ENCODE measurements at places on chromosomes 1 and 21.

- no peak for DNase-seq
Observed at GRCh38 chr1:112817555-112818373, 102.6 kb upstream of the PPM1J start.

DNA sequence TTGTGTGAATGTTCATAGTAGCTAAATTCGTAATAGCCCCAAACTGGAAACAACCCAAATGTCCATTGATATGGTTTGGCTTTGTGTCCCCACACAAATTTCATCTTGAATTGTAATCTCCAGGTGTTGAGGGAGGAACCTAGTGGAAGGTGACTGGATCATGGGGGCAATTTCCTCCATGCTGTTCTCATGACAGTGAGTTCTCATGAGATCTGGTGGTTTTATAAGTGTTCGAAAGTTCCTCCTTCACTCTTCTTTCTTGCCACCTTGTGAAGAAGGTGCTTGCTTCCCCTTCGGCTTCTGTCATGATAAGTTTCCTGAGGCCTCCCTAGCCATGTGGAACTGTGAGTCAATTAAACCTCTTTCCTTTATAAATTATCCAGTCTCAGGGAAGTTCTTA, 11.3 kb downstream of the UBE2G2 start:
- no peak for DNase-seq

GRCh38 chr1:45306319-45306718, 20.4 kb upstream of the HPDL start:
- DNase-seq, result no peak

DNA sequence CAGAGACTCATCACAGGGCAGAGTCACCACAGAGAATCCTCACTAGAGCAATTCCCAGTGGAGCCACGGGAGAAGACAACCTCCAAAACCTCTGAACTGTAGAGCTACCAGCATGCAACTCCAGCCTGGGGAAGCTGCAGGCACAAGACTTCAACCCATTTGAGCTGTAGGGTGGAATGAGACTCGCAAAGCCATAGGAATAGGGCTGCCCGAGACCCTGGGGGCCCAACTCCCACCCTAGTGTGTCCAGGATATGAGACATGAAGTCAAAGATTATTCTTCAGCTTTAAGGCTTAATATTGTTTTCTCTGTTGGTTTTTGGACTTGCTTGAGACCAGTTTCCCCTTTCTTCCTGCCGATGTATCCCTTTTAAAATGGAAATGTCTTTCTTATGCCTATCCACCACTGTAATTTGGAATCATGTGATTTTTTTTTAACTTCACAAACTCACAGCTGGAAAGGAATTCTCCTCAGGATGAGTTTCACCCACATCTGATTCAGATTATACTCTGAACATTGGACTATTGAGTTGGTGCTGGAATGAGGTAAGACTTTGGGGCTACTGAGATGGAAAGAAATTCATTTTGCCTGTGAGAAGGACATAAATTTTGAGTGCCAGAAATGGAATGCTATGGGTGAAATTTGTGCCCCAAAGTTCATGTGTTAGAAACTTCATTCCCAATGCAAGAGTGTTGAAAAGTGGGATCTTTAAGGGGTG, 59.6 kb upstream of the ST6GALNAC5 start:
- DNase-seq, result no peak

DNA sequence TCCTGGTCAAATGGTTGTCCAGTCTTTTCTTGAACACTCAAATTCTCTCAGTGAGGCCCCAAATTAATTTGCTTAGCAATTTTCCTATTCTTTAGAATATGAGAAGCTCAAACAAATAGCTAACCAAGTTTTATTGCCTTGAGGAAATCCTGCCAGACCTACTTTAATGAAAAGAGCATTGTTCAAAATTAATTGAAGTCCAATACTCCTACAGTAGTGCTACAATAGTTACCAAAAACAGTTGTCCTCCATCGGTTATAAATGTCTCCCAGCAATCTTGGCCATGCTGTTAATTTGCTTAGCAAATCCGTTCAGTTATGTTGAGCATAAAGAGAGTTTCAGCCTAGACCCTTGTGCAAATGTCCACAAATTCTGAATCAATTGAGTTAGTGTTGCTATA, 112.9 kb downstream of the MAB21L3 start:
- no peak for DNase-seq

- DNase-seq, result no peak
Observed at GRCh38 chr1:167548059-167548932, 5.3 kb downstream of the CREG1 start.

- DNase-seq, result no peak
Observed at GRCh38 chr1:47767741-47768100, 229.5 kb downstream of the TRABD2B start.
